Cerebellum (tissue), 4 donors: ENCODE measurements at places on chromosomes 11 and 22. TPM values are rescaled to one million over a fixed set of nuclear protein-coding genes. Genes with fewer than 3 reads are reported as not detected.

DNA sequence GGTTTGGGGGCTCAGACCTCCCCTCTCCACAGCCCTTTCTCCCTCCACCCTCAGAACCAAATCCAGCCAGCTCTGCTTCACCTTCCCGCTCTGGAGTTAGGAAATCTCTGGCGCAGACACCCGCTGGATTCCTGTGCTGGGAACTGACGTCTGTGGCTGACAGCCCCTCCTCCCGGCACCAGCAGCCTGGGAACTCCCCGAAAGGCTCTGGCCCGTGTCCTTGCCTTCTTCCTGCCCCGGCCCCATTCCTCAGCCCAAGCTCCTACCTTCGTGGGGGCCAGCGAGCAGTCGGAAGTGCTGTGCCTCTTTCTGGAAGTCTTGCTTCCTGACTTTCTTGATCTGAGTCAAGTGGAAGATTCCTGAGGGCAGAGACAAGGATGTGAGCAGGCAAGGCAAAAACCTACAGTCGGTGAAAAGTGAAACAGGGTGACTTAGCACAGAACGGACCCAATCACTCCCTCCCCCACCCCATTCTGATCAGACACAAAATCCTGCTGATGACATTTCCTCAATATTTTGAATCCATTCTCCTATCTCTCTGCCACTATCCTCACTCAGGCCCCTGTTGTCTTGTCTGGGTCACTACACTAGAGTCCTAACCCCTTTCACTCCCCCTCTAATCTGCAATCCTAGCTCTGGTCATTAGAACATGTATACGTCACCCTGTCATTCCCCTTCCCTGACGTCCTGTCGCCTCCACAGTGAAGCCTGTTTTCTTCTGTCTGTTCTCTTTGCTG, 34.1 kb downstream of the CHRDL2 start:
- DNase-seq: no peak

DNA sequence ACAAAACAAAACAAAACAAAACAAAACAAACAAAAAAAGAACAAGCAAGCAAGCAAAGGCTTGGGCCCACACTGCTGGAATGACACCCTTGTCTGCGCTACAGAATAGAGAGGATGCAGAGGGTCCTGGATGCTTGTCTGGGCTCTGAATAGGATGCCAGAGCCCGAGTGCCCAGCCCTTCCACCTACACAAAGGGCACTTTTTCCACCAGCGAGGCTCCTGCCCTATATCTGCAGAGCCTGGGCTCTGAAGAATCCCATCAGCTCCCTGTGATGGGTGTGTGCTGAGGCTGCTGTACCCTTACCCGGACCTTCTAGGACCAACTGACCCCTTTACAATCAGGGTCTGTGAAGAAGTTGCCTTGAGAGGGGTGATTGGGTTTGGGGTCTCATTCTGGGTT, 221.2 kb downstream of the DSCAML1 start:
- DNase-seq: no peak

DNA sequence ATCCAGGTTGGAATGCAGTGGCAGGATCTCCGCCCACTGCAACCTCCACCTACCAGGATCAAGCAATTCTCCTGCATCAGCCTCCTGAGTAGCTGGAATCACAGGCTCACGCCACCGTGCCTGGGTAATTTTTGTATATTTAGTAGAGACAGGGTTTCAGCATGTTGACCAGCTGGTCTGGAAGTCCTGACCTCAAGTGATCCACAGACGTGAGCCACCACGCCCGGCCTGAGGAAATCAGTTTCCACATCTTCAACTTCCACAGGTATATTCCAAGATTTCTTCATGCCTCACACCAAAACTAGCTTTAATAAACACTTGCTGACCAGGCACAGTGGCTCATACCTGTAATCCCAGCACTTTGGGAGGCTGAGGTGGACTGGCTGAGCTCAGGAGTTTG, 7.6 kb downstream of the HARBI1 start:
- no peak for DNase-seq

The MYOD1 gene
- total RNA-seq: not detected

The MUC5AC gene
- total RNA-seq: under 0.01 TPM

The KCNQ1OT1 gene
- total RNA-seq: 12.0 TPM

- DNase-seq: no peak
Observed at GRCh38 chr11:44452827-44453572, 112.5 kb upstream of the CD82 start.

DNA sequence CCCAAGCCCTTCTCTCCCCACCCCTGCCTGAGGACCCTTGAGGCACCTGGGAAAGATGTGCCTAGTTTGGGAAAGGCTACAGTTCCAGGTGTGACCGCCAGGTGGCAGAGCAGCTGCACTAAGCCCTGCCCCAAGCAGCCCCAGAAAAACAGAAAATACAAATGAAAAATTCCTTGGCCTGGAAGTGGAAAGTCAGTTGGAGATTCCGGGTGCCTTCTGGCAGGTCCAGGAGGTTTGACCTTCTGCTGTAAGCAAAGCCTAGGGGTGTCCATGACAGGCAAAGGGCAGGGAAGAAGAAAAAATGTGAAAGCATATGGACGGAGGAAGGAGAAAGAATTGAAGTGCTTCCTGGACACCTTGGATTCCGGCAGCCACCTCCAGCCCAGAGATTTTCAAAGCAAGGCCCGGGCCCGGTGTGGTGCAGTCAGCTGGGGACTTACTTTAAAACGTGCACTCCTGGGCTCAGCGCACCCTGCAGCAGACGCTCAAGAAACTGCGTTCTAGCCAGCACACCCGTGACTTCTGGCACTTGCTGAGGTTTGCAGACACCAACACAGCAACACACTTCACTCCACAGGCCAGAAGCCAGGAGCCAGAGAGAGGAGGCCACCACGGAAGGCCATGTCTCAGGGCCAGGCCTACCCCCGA, 37.3 kb upstream of the SLC22A12 start:
- peak; percentile 91 for DNase-seq

The PATE4 gene
- not detected for total RNA-seq

GRCh38 chr11:68038226-68038717, 553 bp upstream of the TCIRG1 start:
- DNase-seq: no peak

The MS4A3 gene
- 0.82 TPM for total RNA-seq

DNA sequence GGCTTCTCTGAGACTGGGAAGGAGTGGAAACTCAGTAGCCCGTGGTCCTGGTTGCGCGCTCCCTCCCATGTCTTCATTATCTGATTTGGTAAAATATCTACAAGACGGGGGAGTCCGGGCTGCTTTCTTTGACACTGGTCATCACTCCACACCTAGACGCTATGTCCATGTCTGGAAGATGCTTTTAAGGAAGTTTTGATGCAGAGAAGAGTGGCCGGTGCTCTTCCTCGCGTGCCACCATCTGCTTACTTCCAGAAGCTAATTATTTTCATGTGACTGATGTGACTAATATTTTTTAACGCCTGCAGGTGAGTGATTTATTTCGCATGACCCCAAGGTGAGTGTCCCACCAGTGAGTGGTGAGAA, 339 bp upstream of the TRIM21 start:
- no peak for DNase-seq

DNA sequence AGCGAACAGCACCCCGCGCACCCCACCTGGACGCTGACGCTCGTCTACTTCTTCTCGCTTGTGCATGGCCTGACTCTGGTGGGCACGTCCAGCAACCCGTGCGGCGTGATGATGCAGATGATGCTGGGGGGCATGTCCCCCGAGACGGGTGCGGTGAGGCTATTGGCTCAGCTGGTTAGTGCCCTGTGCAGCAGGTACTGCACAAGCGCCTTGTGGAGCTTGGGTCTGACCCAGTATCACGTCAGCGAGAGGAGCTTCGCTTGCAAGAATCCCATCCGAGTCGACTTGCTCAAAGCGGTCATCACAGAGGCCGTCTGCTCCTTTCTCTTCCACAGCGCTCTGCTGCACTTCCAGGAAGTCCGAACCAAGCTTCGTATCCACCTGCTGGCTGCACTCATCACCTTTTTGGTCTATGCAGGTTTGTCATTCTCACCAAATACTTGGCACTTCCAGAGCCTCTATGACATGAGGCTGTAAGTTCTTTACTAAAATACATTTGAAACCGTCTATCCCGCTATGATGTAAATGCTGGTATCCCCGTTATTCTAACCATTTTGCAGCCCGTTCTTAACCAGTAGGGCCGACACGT, 535 bp downstream of the AQP11 start:
- peak; percentile 77 for DNase-seq

The DNAJB7 gene
- total RNA-seq: not detected

- no peak for DNase-seq
Observed at GRCh38 chr11:28146123-28146751, 38.0 kb downstream of the METTL15 start.

DNA sequence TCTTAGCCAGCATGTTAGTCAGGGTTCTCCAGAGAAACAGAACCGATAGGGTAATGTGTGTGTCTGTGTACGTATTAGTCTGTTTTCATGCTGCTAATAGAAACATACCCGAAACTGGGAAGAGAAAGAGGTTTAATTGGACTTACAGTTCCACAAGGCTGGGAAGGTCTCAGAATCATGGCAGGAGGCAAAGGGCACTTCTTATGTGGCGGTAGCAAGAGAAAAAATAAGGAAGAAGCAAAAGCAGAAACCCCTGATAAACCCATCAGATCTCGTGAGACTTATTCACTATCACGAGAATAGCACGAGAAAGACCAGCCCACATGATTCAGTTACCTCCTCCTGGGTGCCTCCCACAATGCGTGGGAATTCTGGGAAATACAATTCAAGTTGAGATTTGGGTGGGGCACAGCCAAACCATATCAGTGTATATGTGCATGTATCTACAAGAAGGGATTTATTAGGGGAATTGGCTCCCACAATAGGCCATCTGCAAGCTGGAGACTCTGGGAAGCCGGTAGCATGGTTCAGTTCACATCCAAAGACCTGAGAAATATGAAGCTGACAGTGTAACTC, 173.7 kb upstream of the NECTIN1 start:
- no peak for DNase-seq

The OR8A1 gene
- not detected for total RNA-seq

GRCh38 chr11:109791337-109791736, 301.9 kb upstream of the ZC3H12C start:
- no peak for DNase-seq

DNA sequence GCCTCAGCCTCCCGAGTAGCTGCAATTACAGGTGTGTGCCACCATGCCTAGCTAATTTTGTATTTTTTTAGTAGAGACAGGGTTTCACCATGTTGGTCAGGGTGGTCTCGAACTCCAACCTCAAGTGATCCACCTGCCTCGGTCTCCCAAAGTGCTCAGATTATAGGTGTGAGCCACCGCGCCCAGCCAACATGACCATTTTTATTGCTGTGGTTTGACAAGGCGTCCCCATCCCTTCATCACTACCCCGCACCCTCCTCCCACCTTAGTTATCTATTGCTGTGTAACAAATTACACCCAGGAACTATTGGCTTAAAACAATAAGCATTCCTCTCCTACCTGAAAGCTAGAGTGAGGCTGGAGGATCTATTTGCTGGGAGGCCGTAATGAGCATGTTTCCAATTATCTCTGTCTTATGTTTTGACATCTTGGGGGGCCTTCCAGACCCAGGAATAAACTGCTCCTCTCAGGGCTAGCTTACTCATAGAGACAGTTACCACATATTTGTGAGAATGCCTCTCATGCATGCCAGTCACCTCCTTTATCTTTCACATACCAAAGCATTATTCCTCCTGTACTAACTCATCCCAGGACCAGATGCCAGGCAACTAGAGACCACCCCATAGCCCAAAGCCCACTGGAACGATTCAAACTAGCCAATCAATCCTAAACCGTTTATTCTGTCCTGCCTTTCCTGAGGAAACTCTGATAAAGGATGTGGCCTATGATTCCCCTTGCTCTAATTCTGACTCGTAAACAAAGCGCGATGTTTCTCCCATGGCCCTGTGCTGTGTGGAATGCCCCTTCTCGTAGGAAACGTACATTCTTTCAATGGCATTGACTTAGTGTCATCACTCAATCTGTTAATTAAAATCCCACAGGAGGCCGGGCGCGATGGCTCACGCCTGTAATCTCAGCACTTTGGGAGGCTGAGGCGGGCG, 19.4 kb downstream of the SNU13 start:
- DNase-seq: no peak

GRCh38 chr11:59097113-59097708, 9.8 kb upstream of the FAM111B start:
- DNase-seq: no peak

GRCh38 chr11:126095745-126096144, 33.1 kb upstream of the CDON start:
- no peak for DNase-seq

The IL17REL gene
- 0.27 TPM for total RNA-seq

- DNase-seq: no peak
Observed at GRCh38 chr22:19568337-19569275, 44.4 kb upstream of the CLDN5 start.

- DNase-seq: no peak
Observed at GRCh38 chr11:44822369-44822768, 95.6 kb downstream of the TSPAN18 start.

The PANX3 gene
- total RNA-seq: not detected

- DNase-seq: no peak
Observed at GRCh38 chr22:25772288-25772687, 30.3 kb downstream of the MYO18B start.

DNA sequence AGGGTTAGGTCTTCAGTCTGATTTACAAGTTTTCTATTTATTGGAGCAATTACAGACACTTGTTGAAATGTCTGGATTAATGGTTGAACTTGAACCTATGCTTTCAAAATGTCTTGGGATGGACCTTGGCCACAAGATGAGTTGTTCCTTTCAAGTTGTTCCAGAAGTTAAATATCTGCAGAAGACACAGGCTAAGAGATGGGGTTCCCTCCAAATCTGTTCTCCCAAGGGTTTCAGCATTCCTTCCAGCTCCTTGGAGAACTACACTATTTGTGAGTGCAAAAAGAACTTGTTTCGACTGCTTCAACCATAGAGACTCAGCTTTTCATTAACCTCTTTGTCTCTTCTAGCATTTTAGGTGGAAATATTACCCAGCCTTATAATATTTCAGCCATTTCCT, 189.0 kb upstream of the BLID start:
- no peak for DNase-seq

The POU2AF2 gene
- not detected for total RNA-seq

The LRRC4C gene
- 62.0 TPM for total RNA-seq

DNA sequence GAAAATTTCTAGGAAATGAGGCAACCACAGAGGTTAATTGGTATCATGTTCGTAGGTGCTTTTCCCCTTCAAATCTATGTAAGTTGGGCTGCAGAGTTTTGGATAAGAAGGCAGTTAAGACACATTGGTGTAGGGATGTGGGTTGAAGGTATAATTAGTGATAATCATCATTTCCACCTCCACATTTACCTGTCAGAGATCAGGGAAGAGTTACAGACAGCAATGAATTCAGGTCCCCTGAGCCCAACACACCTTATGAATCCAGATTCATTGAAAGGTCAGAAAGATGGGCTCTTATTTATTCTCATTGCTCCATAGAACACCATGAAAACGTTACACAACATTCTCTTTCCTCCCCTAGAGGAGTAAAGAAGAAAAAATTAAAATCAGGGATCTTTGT, 308.7 kb downstream of the C11orf87 start:
- DNase-seq: no peak

DNA sequence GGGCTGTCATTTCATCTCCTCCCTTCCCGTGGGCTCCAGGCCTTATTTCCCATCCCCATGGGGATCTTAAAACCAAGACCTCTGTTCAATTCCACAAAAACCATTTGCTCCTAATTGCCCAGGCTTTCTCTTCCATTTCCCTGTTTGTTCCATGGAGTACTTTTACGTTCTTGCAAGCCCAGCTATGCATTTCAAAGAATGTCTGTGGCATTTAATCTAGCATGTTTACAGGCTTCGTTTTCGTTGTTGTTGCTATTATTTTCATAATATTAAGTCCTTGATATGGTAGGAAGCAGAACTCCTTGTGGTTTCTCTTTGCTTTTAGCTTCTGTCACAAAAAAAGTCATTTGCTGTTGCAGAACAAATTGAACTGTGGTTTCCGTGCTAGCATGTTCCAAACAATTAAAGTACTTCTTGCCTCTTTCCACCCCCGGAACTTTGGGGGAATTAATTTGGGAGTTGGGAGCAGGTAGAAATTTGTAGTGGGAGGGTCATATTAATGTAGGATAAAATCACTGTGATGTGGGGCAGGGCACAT, 68.1 kb upstream of the SLC22A12 start:
- DNase-seq: no peak

The FGF4 gene
- total RNA-seq: not detected
